ENCODE measurements at places on chromosomes 6 and 20.

GRCh38 chr6:119280080-119280479 is 69.5 kb downstream of the MAN1A1 start:
- no peak for DNase-seq

- no peak for DNase-seq
Observed at GRCh38 chr6:27825025-27825793, 87.0 kb downstream of the OR2B2 start.

- DNase-seq = no peak
Observed at GRCh38 chr6:43103253-43103876, 27.3 kb downstream of the PTK7 start.

DNA sequence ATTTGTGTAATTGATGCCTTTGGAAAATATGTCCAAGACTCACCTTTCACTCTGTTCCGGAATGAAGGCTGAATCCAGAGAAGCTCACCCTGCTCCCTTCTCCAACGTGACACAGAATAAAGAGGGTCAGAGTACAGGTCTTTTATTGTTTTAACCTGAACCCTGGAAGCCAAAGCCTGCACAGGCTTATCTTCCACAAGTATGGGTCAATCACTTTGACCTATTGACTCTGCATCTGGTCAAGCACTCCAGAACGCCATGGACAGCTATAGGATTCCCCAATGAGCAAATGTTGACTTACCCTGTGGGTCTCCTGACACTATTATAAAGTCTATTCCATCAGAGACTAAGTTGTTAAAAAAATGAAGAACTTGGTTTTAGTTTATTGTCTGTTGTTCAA is 158.4 kb upstream of the MYLIP start:
- no peak for DNase-seq

DNA sequence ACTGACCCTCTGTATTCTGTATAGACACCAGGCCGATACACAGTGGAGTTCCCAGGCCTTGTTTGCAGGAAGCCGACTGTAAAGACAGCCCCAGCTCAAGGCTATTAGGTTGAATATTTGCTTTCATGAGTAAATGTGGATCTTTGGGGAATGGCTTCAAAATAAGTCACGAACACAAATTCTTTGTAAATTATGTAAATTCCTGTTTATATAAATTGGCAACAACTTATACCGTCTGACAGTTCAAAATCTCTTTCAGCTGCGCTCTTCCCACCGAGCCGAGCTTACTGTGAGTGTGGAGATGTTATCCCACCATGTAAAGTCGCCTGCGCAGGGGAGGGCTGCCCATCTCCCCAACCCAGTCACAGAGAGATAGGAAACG is 24.7 kb downstream of the EDN3 start:
- no peak for DNase-seq

- peak; percentile 21 for DNase-seq
Observed at GRCh38 chr6:113857556-113858479, 673 bp downstream of the MARCKS start.

DNA sequence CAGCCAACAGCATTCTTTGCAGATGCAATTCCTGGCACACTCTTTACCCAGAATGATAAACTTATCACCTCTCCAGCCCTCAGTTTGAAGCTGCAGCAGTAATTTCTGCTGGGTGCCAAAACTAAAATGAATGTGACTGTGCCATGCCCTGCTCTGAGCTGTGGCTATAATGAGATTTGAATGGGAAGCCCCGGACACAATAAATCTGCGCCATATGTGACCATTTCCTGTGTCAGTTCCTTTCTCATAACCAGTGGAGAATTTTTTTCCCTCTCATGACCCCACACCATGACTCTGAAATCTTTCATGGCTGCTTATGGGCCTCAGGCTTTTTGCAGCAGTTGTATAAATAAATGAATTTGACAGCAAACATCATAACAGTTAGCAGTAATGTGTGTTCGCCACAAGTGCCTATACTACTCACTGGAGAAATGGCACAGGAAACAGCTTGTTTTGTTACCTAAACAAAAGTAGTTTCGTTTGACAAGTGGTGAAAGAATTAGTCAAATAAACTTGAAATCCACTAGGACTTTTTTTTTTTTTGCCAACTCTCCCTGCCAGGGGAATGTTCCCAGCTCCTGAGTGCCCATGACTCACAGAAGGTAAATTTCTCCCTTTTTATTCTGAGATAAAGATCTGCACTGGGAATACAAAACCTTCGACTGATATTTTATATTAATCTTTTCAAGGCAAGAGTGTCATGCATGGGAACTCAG is 408.4 kb downstream of the PKHD1 start:
- DNase-seq = no peak

DNA sequence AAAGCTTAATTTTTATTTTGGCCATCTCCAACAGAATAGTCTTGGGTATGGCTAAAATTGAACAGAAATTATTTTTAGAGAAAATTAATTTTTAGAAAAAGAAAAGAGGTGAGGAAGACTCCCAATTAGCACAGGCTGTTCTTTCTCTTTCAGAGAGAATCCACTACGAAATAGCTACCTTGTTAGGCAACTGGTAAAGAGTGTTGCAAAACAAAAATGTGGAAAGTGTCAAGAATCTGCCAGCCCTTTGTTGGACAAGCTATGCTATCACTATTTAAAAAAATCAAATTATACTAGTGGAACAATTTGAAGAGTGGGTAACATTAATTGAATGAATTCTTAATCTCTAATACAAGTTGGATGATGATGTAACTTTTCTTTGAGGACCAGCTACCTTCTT is 19.2 kb upstream of the ZSCAN9 start:
- DNase-seq = no peak

- peak; percentile 38 for DNase-seq
Observed at GRCh38 chr6:11096109-11096508, 2.5 kb downstream of the SMIM13 start.

GRCh38 chr6:80930376-80930775 is 822.1 kb downstream of the TENT5A start:
- DNase-seq = no peak

GRCh38 chr20:4006640-4007039 is 8.7 kb downstream of the RNF24 start:
- no peak for DNase-seq

GRCh38 chr6:54719131-54719530 is 127.4 kb upstream of the FAM83B start:
- DNase-seq = no peak

GRCh38 chr6:74611220-74611619 is 594.6 kb downstream of the COL12A1 start:
- no peak for DNase-seq

- DNase-seq = no peak
Observed at GRCh38 chr6:155143029-155143577, 120.7 kb upstream of the CLDN20 start.

DNA sequence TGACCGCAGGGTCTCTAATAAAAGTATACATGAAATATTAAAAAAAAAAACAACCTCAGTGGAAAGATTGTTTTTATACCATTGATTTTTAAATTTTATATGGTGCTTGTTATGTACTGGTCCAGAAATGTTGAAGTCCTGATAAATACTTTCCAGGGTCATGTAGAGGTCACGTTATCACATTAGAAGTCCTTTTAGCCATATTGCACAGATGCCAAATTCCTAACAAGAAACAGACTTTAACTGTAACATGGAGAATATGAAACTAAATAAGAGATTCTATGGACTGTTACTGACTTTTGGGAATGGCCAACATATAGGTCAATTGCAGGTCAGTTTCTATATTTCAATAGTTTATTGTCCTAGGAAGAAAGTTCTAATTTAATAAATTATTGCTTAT is 89.0 kb downstream of the ADGRB3 start:
- DNase-seq = no peak

- peak; percentile 41 for DNase-seq
Observed at GRCh38 chr6:166056637-166057036, 111.0 kb downstream of the TBXT start.

DNA sequence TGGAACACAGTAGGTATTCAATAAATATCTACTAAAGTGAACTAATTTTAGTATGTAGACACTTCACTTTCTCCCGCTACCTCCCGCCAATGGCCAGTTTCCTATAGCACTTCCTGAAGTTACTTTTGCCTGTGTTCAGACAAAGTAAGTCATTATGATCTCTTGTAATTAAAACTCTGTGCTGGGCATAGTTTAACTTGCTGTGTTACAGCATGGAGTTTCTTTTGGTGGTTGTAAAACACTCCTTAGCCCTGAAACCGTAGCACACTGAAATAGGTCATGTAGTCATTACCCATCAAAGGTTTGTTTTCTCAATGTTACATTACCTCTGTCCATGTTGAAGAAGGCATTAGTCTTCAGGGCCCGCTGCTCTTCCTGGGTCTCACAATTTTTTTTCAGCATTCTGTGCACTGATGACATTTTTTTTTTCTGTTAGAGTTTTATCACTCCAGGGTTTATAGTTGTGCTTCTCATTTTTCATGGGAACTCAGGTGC is 54.0 kb upstream of the CENPW start:
- no peak for DNase-seq

- DNase-seq = peak; percentile 13
Observed at GRCh38 chr6:54525731-54526130, 217.5 kb downstream of the TINAG start.

- no peak for DNase-seq
Observed at GRCh38 chr6:105226598-105227294, 46.9 kb upstream of the POPDC3 start.

GRCh38 chr6:82612475-82613039 is 248.9 kb downstream of the TPBG start:
- no peak for DNase-seq

DNA sequence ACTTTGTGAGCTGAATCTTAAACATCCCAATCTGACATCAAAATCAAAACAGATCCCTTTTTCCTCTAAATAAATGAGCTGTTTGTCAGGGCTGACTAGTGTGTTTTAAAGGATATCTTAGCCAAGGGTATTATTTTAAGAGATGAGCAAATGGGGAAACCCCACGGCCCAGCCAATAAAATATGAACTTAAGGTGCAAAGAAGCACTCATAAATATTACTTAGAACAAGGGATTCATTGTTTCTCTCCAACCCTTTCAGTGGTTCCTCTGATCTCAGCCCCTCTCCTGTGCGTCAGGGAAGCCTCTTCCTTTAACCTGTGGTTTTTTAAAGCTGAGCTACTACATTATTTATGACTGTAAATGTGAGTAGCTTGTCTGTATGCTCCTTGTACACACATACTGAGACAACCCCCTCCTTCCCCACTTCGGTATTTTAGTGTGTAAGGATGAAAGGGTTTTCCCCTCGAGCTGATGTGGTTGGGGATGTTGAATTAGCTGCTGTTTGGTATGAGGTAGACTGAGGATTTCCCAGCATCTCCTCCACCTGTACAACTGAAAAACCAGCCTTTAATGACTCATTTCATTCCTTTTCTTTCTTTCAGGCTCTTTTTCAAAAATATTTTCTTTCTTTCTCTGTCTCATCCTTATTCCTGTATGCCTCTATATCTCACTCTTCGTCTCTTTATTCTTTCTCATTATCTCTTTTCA is 6.5 kb downstream of the BMP5 start:
- no peak for DNase-seq

DNA sequence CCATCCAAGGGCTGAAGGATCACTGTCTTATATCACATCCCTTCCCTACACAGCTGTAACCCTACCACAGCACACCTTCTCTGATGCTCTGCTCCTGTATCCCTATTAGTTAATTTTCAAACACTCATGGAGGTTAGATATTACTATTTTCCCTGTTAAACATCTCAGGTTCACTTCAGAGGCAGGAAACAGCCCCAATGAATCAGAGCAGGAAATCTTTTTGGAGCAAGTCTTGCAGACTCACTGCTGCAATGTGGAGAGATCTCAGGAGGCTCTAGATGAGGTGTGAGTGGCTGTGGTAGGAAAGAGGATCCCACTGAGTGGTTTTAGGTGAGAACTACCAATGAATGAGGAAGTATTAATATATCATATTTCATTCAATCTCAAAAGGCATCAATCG is 19.7 kb upstream of the HTR1B start:
- DNase-seq = no peak

DNA sequence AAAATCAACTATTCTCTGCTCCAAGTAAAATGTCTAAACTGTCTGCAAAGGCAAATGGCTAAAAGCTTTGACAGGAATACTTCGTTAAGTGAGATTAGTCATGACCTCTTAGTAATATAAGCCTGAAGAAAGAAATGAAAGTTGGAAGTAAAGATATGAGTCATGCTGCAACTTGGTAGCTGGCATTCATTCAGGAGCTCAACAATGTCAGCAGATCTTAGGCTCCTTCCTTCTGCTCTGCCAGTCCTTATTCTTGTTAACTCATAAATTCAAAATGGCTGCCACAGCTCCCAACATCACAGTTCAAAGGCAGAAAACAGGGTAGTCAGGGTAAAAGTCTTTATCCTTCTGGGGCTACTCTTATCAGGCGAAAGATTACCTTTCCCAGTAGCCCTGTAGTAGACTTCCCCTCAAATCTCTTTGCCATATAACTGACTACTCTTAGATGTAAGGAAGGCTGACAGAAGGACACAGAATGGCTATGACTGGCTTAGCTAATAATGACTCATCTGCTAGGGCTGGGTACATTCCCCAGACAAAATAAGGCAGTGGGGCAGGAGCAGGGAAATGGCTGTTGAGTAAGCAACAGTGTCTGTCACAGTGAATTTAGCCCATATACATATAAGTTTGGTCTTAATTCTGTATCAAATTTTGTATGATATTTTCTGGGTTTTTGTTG is 24.4 kb upstream of the C6orf62 start:
- peak; percentile 96 for DNase-seq

DNA sequence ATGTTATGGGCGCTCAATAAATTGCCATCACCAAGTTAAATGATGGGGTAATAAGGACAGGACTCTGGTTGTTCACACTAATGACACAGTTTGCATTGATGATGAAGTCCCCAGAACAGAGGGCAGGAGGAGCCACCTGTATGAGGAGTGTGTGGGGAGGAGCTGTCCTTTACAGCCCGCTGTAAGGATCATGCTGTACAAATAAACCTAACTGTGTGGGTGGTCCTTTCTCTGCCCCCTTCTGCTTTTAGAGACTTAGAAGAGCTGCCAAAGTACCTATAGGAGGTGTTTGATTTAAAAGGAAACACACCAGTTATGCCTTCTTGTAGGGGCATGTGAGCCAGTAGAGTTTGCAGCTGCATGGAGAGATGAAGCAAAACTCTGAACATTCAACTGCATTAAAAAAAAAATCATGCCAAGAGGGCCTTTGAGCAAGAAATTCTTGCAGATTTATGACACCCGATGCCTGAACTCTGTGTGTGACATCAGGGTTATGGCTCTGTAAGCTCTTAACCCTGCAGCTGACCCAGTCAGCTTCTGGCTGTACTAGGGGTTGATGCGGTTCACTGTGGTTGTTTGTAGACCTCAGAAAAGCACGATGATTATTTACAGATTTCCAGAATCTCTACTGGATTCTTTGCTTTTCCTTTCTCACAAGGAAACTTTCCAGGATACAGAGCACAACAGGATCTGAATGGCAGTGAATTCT is 67.4 kb downstream of the UST start:
- DNase-seq = no peak

DNA sequence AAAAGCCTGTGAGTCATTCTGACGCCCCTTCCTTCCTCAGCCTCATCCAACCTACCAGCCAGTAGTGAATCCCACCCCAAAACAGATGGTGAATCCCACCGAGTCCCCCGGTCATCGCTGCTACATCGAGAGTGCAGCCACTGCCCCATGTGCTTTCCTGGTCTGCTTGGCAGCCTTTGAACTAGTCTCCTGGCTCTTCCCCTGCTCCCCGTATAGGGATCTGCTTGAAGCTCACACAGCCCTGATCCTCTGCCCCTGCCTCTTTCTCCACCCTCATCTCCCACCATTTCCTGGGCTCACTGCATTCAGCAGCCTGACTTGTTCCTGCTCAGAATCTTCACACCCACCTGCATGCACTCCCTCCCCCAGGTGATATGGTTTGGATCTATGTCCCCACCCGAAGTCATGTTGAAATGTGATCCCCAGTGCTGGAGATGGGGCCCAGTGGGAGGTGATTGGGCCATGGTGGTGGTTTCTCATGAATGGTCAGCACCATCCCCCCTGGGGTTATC is 14.6 kb downstream of the SYNJ2 start:
- no peak for DNase-seq

GRCh38 chr6:130229645-130230044 is 6.9 kb upstream of the SAMD3 start:
- no peak for DNase-seq
